ENCODE measurements at places on chromosomes 2 and 18.

GRCh38 chr18:21693322-21693721, 11.3 kb downstream of the ABHD3 start:
- DNase-seq, result no peak

DNA sequence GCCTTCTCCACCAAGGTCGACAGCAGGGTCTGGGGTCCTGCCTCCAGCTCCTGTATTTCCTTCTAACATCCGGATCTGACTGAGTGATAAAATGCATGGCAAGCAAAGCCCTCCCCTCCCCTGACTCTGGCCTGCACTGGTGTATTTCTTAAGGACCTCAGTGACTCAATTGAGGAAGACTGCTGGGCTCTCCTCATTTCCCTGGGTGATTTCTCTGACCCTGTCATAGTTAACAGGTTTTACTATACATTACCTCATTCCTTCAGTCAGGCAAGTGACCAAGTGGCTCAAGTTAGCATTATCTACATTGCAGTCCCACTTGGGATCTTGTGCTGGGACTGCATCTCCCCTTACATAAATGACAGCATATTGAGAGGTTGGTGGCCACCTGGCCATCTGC, 38.8 kb upstream of the CCBE1 start:
- DNase-seq, result no peak

DNA sequence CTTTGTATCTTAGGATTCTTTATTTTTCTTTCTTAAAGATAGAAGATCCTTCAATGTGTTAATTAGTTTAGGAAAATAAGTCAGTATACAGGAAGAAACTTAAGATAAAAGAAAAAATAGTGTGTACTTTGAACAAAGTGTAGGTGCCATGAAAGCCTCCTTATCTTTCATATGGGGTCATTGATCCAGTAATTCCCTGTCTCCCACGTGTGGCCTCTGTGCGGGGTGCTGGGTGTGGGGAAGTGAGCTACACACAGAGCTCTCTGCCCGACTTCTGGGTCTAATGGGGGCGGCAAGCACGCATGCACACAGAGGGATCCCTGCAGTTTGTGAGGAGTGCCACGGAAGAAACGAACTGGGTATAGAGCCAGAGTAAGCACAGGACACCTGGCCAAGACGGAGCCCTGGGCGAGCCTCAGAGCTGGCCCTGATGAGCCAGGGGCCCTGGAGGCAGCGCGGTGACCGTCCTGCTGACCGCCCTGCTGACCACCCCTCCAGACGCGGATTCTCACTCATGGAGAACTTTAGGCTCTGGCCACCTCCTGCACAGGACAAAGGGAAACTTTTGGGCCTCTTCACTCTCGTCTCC, 253.5 kb downstream of the ACKR3 start:
- DNase-seq, result no peak

- no peak for DNase-seq
These were observed 104.7 kb upstream of the CD302 start for GRCh38 chr2:159902722-159903121.

DNA sequence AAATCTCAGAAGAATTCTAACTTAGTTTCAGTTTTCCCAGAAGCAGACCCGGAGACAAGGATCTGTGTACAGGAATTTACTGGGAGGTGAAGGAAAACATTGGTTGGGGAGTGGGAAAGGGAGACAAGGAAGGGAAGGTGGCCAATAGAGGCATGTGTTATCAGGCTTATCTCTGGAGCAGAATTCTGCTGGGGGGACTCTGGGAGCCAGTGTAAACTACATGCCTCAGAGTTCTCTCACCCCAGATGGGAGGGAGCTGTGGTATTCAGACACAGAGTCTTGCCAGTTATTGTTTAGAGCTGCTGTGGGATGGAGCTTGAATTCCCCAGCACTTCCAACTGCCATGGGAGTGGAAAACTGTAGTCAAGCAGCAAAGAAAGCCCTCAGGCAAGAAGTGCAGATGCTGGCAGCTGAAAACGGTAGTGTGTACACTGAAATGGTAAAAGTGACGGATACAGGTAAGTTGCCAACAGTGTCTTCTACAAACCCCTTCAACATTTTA, 19.0 kb downstream of the DNPEP start:
- DNase-seq, result peak; percentile 68

DNA sequence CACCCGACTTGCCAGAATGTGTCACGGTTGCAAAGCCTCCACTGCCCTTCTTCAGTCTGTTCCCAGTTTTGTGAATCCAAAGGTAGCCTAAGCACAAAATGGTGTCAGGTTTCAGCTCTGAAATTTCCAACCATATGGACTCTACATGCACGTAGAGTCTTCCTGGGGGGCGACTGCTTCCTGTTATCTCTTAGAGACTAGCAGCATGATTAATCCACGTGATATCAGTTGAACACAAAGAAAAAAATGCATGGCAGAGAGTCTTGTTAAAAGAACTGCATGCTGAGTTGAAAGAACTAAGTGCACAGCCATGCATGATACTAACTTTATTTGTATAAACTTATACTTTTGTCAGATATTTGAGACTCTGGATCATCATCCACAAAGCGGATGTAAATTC, 404.4 kb downstream of the SOCS6 start:
- DNase-seq, result peak; percentile 45

DNA sequence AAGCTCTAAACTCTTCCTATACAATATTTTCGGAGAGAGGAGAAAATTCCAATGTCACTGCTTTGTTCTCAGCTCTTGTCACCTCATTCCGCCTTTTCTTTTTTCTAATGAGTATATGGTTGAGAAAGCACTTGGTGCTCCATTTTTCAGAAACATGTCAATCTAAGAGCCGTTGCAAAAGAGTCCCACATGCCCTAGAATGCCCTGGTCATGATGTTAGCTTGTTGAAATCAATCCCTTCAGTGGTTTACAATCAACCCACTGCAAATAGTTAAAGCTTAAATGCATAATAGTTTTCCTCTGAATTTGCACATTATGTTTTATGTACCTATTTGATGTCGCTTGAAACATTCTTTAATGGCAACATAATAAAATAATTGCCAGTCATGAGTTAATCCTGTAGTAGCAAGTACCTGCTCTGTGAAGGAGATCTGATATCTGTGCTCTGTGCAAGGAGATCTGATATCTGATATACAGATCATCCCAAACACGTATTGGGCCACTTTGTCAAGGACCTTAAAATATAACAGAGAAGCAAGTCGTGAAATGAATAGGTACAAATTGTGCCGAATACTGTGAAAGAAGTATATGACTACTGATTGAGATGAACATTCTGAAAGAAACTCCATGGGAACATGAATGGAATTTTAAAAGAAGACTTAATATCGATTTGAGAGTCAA, 1633.5 kb downstream of the SUCLG1 start:
- DNase-seq, result no peak

GRCh38 chr18:48806551-48807261, 144.1 kb downstream of the SMAD7 start:
- DNase-seq, result peak; percentile 74

DNA sequence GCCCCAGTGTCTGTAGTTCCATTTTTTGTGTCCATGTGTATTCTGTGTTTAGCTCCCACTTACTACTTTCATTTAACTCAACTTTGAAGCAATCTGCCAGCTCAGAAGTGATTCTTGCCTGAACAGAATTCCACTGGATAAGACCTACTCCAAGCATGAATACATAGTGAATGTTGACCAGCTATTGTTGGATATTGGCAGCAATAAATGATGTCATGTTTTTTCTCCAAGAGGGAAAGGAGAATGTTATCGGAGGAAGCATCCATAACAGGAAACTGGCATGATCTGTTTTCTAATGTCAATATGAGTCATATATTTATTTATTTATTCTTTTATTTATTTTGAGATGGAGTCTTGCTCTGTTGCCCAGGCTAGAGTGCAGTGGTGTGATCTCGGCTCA, 36.8 kb upstream of the TRAPPC8 start:
- DNase-seq, result no peak

DNA sequence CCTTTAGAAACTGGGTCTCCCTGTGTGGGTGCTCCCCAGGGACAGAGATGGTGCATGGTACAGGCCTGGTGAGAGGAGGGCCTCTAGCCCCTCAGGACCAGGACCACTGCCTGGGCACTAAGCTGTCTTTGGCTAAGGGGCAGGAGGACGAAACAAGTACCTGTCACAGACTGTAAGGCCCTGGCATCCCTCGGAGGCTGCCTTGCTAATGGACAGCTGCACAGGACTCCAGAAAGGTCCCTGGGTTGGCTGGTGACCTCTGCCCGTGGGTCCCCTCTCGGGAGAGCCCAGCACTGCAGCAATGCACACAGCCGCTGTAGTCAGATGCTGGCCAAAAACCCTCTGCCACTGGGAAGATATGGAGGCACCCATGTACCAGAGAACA, 14.3 kb downstream of the HS6ST1 start:
- no peak for DNase-seq

- DNase-seq, result no peak
These were observed 107.7 kb downstream of the HDAC4 start for GRCh38 chr2:239292959-239293774.

GRCh38 chr2:28694364-28694763, 57.3 kb upstream of the PPP1CB start:
- no peak for DNase-seq
